ENCODE measurements at places on chromosomes 1 and 21. TPM values are rescaled to one million over a fixed set of nuclear protein-coding genes. Genes with fewer than 3 reads are reported as not detected.

DNA sequence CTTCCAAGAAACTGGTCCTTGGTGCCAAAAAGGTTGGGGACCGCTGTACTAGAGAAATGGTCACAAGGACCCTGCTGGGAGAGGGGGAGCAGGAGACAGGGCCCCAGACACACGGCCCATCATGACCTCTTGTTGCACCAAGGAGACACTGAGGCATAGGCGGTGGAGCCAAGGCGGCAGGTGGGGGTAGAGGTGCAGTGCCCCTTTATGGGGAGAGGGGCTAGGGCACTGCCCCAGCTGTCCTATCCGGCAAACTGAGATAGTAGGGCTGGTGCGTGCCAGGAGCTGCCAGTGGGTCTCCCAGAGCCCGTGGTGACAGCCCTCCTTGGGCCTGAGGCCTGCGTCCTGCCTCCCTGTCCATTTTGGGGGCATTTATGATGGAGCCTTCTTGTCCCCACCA is 20.3 kb downstream of the TNNT2 start:
- no peak for DNase-seq

DNA sequence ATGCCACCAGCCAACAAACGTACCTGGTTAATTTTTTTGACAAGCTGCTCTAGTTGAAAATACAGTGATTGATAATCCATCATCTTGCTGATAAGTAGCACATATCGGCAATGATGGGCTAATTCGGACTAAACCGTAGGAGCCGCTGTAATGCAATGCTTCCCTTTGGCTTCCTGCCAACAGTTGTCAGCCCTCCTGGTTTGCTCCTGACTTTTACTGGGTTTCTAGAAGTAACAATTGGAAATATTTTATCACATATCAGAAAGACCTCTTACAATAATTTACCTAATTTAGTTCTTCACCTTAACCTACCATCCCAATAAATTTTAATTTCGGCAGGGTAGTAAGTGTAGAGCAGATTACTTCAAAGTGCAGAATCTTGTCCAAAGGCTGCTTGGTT is 148.5 kb downstream of the DHRS3 start:
- DNase-seq = no peak

The PLA2G2D gene
- not detected for total RNA-seq

- peak; percentile 21 for DNase-seq
Measured at GRCh38 chr1:44377925-44378784, 23.1 kb upstream of the ERI3 start.

DNA sequence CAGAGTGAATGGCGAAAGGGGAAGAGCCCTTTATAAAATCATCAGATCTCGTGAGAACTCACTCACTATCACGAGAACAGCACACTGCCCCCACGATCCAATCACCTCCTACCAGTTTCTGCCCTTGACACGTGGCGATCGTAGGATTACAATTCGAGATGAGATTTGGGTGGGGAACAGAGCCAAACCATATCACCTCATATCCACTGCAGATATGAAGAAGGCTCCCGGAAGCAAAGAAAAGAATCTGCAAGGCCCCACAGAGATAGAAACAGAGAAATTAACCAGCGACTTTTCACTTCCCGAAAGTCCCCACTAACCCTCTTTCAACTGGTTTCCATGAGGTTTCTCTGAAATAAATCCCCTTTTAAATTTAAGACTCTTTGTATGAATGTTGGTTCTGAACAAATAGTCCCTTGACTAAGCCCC is 86.2 kb upstream of the IRF2BP2 start:
- no peak for DNase-seq

GRCh38 chr1:220099826-220100225 is 5.9 kb downstream of the IARS2 start:
- no peak for DNase-seq

The AK4 gene
- 14.0 TPM for total RNA-seq

DNA sequence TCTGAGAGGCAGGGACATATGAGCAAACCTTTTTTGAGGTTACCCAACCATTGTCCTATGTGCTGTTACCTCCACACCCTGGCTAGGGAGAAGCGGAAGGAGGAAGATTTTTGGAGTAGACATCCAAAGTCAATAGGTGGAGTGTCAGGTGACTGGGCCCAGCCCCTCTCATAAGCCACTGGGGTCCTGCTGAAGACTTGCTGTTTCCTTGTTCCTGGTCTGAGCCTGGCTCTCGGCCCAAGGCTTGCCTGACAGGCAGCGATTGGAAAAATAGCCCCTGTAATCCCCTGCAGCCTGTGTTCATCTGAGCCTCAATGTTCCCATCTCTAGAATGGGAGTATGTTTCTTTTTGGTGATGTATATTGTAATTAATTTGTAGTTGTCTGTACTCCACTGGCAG is 6.9 kb upstream of the PIGR start:
- no peak for DNase-seq

DNA sequence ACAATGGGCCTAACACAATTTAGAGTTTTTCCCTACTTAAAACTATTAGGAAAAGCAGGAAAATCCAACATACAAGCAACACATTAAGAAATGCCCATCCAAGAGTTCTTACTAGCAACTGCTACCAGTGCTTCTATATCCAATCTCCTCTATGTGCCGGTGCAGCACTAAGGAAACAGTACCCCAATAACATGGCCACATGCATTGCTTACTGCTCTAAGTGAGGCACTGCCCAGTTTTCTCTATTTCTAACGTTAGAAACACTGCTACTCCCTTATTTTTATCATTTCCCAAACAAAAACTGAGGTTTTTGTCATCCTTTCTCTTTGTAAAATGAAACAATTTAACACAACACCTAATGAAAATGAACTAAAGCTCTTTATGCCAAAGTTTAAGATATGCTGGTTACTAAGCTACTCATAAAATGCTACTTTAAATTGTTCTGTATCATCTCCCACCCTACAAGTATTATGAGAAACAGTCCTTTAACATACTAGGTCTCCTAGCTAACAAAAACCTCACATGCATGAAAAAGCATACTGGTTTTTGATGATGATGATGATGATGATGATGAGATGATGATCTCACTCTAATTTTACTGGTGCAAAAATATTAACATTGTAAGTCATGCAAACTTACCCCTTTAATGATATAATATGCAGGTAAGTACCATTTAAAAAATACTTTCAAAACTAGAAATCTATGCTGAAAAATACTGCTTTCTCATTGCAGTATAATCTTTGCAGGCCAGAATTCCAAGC is 90.7 kb upstream of the TTC39A start:
- DNase-seq = no peak

- no peak for DNase-seq
Measured at GRCh38 chr1:166511761-166512160, 327.5 kb upstream of the POGK start.

The ANGPTL1 gene
- total RNA-seq = not detected

GRCh38 chr1:76832521-76832920 is 34.8 kb upstream of the ST6GALNAC5 start:
- no peak for DNase-seq

GRCh38 chr1:169044296-169044695 is 62.2 kb upstream of the ATP1B1 start:
- no peak for DNase-seq

The FAM177B gene
- total RNA-seq = 1.4 TPM

The TNFRSF25 gene
- total RNA-seq = 4.3 TPM

GRCh38 chr1:232132572-232132971 is 497.4 kb downstream of the SIPA1L2 start:
- DNase-seq = no peak

DNA sequence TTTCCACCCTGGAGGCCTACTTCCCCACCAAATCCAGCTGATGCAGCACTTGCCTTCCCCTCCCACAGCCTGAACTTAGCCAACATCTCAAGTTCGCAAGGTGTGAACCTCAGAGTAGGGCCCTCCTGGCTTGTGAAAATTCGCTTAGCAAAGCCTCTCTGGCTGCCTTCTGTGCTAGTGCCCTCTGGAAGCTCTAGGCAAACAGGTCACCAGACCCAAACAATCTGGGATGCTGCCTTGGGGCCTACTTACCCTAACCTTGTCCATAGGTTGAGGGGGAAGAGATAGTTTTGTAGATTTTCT is 30.3 kb upstream of the TRABD2B start:
- no peak for DNase-seq

The CACNA1S gene
- total RNA-seq = not detected

The KIF14 gene
- total RNA-seq = 7.3 TPM

- no peak for DNase-seq
Measured at GRCh38 chr1:212966616-212967015, 16.3 kb downstream of the VASH2 start.

DNA sequence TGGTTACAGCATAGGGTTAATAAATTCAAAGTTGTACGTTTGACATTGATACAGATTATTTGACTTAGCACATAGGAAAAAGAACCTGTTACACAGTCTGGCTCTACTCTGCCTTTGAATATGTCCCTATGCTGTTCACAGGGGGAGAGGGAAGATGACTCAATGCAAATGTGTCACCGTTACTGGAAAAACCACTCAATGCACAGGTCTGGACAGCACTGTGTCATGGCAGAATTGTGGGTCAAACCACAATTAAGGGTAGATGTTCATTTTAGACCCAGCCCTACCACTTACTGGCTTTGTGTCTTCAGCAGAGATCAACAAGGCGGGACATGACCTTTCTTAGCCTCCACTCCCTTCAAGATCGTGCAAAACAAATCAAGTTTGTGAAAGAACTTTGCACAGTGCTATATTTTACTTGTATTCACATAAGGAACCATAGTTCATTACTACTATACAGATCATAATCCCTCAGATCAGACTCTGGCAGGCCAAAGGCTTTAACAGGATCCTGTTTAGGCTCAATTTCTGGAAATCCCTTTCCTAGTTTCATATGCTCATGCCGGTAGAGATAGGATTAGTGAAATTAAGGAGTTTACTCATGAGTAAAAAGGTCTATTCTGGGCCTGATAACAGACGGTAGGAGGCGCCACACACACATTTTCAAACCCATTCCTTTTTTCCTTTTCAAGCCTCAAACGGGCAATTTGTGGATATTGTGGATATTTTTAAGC is 22.1 kb downstream of the EIF2D start:
- peak; percentile 26 for DNase-seq

The TRIM67 gene
- 1.3 TPM for total RNA-seq

DNA sequence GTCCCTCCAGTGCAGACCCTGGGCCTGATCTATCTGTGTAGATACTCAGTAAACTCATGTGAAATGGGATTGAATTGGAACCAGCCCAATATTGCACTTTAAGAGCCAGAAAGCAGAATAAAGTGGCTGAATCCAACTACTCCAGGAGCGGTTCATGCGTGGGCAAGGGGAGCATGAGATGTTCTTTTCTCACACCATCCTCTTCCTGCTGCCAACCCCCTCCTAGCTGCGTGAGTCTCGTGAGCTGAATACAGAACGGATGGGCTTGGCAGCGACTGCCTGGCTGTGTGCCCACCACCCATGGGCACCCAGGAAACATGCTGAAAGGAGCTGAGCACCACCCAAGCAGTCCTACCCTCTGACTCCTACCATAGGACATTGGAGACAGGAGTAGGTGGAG is 128.3 kb downstream of the ELAVL4 start:
- DNase-seq = no peak

DNA sequence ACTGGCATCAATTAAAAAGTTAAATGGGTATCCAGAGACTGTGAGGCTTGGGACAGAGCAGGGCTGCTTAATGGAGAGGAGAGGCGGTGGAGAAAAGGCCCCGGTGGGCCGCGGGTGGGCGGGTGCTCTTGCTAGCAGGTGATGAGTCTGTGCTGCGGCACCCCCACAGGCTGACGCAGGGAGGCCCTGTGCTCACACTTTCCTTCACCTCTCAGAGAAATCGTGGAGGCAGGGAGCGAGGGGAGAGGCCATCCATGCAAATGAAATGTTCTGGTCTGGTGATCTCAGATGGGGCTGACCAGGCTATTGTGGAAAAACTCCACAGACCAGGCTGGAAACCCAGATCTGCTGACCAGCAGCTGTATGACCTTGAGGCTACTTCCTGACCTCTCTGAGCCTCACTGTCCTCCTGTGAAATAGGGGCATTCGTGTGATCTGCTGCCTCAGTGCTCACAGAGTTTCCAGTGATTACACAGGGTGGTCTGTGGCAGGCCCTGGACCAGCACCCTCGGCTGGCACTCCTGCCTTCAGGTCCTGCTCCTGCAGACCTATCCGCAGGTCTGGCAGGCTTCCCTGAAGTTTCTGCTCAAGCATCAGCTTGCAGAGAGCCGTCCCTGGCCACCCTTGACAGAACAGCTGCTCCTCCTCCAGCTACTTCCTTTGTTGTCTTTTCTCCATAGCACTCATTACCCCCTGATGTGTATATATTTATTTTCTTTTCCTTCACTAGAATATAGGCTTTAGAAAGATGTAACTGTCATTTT is 89.2 kb downstream of the BEND5 start:
- peak; percentile 12 for DNase-seq

GRCh38 chr1:203026666-203027663 is 674 bp downstream of the PPFIA4 start:
- no peak for DNase-seq

DNA sequence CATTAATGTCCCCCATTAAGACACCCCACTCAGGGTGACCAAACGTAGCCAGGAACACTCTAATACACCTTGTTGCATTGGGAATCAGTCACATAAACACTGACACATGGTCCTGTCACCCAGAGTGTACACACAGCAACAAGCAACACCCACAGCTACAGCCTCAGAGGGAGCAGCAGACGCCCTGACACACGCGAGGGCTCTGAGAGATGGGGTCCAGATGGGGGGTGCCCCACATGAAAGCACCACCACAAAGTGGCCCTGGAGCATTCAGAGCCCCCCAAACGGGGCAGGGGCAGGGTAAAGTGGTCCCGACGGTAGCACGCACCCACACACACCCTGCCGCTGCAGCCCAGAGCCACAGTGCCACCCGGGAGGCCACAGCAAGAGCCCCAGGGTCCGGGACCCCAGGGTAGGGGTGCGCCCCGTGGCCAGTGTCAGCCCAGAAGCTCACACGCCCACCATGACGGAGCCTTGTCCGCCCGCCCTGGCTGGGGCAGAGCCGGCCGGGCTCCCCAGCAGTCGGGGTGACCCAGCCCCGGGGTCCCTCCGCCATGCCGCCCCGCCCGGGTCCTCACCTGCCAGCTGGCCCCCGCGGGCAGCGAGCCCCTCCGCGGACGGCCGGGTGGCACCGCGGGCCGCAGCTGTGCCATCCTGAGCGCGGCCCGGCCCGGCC is 47.3 kb downstream of the RAP1GAP start:
- DNase-seq = no peak

DNA sequence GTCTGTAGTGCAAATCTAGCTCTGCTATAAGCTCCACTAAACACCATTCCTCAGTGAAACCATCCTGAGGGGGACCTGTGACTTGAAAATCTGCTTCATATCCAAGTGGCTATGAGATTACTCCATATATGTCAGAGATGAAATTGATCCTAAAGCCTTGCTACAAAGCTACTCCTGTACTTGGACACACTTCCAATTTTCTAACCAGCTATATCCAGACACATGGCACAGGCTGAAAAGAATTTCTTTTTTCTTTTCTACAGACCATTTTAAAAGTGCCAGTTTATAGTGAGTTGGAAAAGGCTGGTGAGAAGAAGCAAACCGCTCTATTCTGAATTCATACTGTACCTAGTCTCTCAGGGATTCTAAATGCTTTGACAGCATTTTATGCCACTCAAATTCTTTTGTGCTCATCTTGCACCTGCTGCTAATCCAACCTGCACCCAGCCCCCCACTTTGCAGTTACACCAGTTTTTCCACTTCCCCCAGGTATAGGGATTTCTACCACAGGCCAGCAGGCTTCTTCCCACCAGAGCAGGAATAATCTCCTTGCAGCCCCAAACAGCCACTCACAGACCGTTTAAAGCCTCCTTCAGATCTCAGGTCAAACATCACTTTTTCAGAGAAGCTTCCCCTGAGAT is 112.5 kb downstream of the RERE start:
- no peak for DNase-seq

GRCh38 chr1:151009206-151009587 is 948 bp downstream of the PRUNE1 start:
- no peak for DNase-seq

- DNase-seq = no peak
Measured at GRCh38 chr1:20373286-20373685, 82.6 kb downstream of the VWA5B1 start.

The CDA gene
- total RNA-seq = 0.95 TPM

The IL12RB2 gene
- total RNA-seq = not detected
